Activated T-cell treated with anti-CD3 and anti-CD28 coated beads for 48 hours (primary cell): ENCODE measurements at places on chromosomes 5 and 9.

DNA sequence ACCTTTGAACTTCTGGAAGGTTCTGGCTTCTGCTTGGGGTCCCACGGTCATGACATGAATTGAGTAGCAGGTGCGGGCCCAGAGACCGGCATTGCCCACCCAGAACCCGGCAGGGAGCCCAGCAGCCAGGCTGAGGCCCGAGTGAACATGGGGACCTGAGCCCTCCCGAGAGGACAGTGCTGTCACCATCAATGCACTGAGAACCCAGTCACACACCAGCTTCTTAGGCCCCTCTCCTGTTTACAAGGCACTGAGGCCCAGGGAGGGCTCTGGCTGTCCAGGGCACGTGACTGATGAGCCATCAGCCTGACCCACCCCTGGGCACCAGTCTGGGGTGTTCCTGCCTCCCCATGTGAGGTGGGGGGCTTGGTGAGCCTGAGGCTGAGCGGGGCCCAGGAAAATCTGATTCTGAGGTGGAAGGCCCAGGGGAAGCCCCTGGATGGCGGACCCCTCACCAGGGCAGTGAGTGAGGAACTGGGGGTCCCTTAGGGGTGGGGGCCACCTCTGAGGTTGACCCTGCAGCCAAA lies 60.3 kb upstream of the RNU6ATAC start:
- DNase-seq = no peak

- no peak for DNase-seq
Observed at GRCh38 chr9:86804011-86804410, 143.3 kb downstream of the GAS1 start.

GRCh38 chr5:67115817-67116216 lies 80.8 kb downstream of the CD180 start:
- no peak for DNase-seq

GRCh38 chr9:133564451-133565116 lies 30.1 kb downstream of the ADAMTSL2 start:
- no peak for DNase-seq

DNA sequence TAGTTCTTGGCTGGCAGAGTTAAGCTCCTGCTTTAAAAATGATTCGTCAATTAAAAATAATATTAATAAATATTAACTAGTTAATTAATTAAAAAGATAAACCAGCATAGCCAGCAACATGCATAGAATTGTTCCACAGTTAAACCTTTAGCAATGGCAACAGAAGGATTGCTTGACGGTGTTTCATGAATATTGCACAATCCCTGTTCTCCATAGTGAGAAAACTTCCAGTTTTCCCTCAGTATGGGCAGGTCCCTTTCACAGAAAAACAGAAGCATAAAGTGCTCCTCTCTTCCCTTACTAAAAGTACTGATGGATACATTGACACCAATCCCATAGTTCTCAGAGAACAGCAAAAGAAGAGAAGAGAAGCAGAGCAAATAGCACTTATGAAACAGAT lies 71.4 kb upstream of the CAST start:
- DNase-seq = no peak

DNA sequence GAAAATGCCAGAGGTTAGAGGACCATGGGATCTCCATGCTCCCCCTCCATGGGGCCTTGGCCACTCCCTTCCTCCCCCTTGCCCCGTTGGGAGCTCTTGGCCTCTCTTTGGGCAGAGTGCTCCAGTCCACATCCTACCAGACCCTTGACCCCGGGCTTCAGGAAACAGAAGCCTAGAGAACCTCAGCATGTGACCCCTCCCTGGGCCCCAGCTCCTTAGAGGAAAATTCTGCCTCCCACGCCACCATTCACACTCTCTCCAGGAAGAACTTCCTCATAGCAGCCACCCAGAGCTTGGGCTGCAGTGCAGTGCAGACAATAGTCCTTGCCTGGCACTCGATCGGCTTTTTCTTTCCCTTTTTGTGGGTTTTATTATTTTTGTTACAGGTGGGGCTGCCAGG lies 6.0 kb downstream of the LHX6 start:
- DNase-seq = no peak
